ENCODE measurements at places on chromosomes 12 and 14.
A peak's percentile ranks its signal among the peaks of the same experiment; 100 is the strongest.

DNA sequence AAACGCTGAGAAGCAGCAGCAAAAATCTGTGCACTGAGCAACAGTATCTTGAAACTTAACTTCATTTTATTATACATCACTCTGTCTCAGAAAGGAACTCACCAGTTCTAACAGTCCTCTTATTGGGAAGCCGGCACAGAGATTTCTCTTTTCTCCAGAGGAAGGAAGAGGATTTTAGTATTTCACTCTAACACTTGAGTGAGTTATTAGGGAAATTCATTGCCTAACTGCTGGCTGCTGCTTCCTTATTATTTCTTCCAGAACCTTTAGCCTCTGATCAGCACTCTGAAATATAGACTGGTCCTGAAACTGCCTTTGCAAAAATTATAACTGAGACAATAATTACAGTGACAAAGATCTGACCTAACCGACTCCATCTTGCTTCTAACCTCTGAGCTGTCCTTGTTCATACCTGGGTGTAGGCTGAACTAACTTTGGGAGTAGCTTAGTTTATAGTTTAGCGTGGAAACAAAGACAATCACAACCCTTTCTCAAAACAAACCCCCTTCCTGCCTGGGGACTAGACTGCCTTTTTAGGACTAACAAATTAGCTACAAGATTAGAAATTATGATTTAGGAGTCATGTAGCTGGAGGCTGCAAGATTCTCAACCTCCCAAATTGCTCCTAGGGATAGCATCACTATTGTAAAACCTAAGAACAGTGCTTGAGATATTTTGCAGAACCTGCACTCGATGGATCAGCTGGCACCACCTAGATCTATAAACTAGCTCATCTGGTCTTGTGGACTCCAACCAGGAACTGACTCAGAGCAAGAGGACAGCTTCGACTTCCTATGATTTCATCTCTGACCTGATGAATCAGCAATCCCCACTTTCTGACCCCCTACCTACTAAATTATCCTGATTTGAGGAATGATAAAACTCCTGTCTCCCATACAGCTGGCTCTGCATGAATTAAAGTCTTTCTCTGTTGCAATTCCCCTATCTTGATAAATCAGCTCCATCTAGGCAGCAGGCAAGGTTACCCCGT, 117.5 kb downstream of the DYRK2 start:
- no peak for DNase-seq

DNA sequence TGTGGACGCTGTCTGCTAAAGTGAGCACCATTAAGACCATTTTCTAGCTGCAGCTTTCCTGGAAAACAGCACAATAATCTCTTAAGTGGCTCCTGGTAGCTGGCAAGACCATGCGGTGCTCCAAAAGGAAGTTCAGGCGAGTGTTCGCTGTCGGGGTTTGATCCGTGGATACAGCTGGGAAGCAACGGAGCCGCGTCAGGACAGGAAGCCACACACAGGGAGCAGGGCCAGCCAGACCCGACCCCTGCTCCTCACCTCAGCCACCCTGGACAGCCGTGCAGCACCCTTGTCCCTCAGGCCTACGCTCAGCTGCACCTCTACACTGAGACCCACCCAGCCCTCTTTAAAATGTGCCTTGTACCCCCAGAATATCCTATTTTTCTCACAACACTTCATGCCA, 19.4 kb downstream of the ZFYVE21 start:
- no peak for DNase-seq

- no peak for DNase-seq
These were observed 10.8 kb downstream of the TMEM52B start for GRCh38 chr12:10189653-10190052.

- no peak for DNase-seq
These were observed 70.4 kb upstream of the KITLG start for GRCh38 chr12:88650715-88651114.

DNA sequence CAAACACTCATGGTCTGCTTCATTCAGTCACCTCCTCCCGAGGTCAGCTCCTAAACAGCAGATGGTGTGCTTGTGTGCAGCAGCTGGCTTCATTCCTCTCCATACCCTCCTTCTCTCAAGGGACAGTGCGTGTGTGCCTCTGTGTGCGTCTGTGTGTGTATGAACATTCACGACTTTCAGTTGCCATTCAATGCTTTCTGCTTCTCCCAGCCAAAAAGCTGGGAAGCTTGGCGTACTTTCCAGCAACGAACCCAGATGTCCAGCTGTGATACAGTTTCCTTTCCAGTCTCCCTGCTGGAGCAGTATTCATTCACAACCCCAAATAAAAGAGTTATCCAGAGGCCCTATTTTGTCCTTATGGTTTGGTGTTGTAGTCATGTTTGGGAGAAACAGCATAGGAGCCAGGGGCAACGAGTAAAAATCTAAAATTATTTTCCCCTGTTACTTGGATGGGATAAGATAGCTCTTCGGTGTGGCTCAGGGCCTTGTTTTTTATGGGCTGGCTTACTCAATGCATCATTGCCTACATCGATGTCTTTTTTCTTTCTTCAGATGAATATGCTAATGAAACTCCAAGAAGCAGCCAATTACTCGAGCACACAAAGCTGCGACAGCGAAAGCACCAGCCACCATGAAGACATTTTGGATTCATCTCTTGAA, 379.3 kb downstream of the NAV3 start:
- no peak for DNase-seq

DNA sequence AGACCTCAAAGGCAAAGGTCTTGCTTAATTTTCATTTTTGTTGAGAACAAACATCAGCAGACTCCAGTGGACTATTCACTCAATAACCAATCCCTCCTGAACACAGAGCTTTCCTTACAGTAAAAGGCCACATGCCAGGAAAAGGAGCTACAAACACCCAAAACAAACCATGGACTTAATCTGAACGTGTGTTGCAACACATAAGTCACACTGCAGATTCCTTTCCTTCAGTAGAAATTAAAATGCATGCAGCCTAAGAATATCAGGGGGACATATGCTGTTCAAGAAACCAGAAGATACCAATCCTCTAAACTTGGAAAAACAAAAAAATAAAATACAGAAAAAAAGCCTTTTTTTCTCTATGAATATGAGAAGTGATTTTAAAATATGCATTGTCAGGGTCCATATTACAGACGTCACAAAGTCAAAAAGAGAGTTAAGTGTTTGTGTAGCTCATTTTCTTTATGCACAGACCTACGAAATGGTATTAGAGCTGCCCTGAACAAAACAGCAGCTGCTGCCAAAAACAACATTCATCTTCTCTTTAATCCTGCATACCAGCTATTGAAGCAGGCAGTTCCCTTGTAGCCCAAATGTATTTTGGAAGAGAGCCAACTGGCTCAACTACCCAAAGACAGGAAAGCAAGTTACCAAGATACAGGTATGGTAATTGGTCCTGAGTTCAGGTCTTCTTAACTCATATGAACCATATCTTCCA, 26.2 kb downstream of the KITLG start:
- DNase-seq, result no peak

DNA sequence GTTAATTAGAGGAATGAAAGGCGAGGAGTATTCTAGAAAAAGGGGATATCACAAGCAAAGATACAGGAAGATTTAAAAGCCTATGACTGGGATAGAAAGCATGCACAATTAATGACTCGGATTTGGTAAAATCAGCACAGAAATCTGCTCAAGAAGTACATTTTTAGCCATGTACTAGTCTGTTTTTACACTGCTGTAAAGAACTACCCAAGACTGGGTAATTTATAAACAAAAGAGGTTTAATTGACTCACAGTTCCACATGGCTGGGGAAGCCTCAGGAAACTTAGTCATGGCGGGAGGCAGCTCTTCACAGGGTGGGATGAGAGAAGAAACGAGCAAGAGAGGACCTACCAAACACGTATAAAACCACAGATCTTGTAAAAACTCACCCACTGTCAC, 716.3 kb upstream of the MDGA2 start:
- no peak for DNase-seq

- DNase-seq, result no peak
These were observed 215.8 kb downstream of the PHLDA1 start for GRCh38 chr12:75815756-75816155.

- DNase-seq, result no peak
These were observed 218.2 kb downstream of the TMTC3 start for GRCh38 chr12:88360343-88360742.

DNA sequence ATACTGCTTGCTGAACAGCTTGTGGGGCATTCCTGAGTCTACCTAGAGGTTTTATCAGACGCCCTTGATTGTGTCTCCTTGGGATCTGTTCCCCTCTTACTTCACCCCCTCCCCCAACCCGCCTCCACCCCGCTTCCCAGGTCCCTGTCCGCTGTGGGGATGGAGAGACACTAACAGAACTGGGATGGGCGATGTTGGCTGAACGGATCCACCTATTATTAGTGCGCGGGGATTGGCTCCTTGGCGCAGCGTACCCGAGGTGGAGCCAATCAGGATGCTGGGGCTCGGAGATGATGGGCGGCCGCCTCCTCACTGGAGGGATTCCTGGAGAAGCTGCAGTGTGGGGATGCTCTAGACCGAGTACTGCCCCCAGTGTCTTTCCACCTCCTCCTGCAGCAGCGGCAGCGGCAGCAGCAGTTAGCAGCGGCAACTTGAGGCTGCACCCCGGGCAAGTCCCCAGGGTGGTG, at the start of gene SYT1:
TSS of gene SYT1 (plus strand) at position 372 of the 467 bp plus-strand sequence.
- no peak for DNase-seq

DNA sequence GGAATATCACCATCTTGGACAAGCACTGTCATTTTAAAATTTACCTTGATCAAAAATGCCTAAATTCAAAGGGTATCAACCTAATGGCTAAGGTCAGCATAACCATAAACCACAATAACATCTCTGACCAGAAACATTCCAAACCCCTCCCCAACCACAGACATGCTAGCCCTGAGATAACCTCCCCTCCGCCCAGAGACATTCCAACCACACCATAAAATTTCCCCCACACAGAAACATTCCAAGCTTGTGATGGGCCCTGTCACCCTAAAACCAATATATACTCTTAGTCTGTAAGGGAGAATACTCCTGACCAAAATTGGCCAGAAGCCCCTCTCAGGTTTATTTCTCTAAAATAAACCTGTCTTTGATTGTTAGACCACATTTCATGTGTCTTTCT, 17.7 kb downstream of the EPYC start:
- no peak for DNase-seq

DNA sequence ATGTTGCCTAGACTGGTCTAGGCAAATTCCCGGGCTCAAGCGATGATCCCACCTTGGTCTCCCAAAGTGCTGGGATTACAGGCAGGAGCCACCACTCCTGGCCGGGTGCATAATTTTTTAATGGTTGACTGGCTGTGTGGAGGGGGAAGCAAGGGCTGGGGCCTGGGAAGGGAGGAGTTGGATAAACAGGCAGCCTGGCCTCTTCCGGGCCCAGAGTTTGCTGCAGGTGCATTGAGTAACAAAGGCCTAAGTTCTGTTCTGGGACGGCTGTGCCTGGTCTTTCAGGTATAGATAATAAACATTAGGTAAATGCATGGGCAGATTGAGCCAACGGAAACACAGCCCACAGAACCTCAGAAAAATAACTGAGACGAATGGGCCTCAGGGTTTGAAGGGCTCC, 191.3 kb upstream of the TBX3 start:
- DNase-seq, result no peak

DNA sequence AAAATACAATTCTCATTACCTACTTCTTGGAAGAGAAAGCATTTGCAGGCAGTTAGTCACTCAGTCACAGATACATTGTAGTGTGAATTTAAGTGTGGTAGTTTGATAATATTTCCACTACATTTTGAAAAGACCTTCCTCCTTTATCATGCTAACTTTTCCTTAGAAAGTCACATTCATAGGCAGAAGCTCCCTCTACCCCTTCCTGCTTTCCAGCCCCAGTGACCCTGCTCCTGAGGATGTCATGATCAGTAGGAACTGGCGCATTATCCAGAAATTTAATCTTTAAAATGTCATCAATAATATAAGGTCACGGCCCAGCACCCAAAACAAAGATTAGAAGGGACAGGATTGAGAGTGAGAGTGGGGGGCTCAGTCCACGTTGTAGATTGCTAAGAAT, 707.4 kb upstream of the STXBP6 start:
- DNase-seq, result no peak

GRCh38 chr12:88860851-88861250, 280.6 kb upstream of the KITLG start:
- no peak for DNase-seq

DNA sequence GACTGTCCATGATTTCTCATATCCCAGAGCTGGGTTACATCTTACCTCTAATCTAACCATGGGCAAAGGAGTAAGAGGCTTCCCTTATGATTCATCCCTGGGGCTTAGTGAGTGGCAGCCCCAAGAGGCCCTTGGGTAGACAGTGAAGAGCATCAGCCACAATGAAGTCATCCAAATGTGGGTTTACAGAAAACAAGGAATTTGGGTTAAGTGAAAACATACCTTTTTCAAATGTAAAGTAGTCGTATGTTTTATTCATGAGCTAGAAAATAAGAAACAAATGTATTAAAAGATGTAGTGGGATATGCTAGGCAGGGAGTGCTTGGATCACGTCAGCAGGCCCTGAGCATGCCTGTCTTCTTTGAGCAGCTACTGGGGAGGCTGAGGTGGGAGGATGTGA, 54.0 kb upstream of the ELK3 start:
- no peak for DNase-seq

DNA sequence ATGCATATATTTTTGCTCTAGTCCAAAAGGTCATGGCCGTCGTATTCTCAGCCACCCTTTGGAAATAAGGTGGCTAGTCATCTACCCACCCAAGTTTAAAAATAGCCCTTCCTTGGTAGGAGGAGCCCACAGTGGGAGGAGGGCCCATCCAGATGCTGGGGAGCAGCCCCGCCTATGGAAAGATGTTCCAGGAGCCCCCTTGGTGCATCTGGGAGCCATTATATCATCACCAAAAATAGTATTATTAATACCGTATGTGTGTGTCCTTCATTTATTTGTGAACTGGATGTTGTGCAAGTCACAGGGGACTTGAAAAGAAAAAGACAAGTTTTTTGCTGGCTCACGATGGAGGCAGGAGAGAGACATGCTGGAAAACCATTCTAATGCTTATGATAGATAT, 34.0 kb downstream of the EMP1 start:
- DNase-seq, result no peak

- DNase-seq, result peak; percentile 59
These were observed 1059.8 kb downstream of the TMEM121 start for GRCh38 chr14:106586098-106586704.

- DNase-seq, result no peak
These were observed 69.6 kb upstream of the CHST11 start for GRCh38 chr12:104387190-104387589.

DNA sequence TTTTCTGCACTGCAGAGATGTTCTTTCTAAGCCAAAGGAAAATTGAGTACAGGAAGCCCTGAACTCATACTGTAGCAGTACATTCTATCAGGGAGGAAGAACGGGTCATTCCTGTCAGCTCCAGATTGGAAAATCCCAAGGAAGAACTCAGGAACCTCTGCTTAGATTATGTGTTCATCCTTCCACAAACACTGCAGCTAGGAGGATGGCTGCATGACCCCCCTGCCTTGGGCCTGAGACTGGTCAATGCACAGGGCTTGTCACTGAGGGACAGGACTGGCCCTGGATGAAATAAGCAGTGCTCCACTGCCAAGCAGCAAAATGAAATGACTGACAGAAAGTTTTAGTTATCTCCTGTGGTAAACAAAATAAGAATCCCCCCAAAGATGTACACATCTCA, 1406.8 kb upstream of the TMEM132C start:
- DNase-seq, result no peak

Measured in T-helper 9 cell (primary cell).